Neuronal stem cell (in vitro differentiated cells): ENCODE measurements at places on chromosomes 16 and 17.

GRCh38 chr16:2952679-2953078, 11.4 kb upstream of the KREMEN2 start:
- DNase-seq = no peak

- no peak for DNase-seq
Measured at GRCh38 chr17:31597646-31598398, 206.3 kb downstream of the RAB11FIP4 start.

- DNase-seq = no peak
Measured at GRCh38 chr16:71479420-71479819, 9.7 kb downstream of the ZNF19 start.

- no peak for DNase-seq
Measured at GRCh38 chr17:77233635-77234334, 93.0 kb downstream of the SEC14L1 start.

GRCh38 chr16:27475561-27475960, 73.6 kb downstream of the IL21R start:
- no peak for DNase-seq

DNA sequence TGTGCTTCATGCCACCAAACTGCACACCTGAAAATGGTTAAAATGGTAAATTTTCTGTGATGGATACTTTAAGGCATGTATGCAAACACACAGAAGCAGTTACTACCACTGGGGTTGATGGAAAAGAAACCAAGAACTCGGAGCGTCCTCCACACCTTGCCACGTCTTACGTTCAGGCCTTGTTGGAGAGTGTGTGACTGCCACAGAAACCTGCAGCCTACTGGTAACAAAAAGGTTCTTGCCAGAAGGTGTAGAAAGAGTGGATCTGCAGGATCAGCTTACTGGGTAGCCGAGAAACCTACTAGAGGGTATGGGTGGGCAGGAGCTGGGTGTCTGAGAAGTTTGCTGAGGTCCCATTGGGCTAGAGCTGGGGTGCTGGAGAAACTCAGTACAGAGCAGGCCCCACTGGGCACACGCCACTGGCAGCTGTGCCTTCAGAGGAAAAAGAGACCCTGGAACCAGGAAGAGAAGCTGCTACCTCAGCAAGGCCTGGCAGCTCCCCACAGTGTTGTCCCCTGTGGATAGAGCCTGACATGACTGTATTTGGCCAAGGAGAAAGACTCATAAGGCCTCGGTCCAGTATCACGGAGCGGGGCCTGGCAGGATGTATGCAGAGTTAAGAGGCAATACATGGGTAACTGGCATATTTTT, 204.6 kb downstream of the SEC14L1 start:
- no peak for DNase-seq

DNA sequence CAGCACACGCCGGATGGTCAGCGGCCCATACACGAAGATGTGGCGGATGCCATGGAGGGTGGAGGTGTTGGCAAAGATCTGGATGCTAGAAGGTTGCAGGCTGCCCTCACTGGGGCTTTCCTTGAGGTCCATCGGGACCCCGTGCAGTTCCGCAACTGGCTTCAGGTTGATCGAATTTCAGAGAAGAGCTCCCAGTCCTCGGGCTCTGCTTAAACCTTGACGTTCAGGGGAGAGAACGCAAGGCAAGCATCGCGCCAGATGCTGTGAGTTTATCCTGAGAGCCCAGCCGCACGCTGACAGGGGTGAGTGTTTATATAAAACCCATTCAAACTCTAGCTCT, 98.7 kb upstream of the CCL2 start:
- no peak for DNase-seq

DNA sequence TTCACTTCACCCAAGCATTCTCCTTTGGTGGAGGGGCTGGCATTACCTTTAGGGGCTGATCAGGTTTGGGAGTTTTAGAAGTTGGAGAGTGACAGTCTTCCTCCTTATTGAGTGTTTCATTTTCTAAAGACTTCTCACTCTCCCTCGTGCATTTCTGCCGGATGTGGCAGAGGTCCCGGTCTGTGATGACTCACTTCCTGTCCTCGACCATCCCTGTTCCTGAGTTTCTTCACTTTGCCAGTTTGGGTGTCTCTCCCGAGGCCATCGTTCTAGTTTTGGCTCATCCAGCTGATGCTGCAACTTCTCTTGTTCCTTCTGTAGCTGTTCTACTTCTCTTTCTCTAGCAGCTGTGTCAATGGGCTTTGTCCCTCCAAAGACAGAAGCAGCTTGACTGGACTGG, 104.3 kb downstream of the PHKB start:
- DNase-seq = no peak

GRCh38 chr17:55564081-55564480, 52.8 kb upstream of the SMIM36 start:
- DNase-seq = no peak

- DNase-seq = no peak
Measured at GRCh38 chr17:1641065-1641403, 4.5 kb downstream of the SCARF1 start.

DNA sequence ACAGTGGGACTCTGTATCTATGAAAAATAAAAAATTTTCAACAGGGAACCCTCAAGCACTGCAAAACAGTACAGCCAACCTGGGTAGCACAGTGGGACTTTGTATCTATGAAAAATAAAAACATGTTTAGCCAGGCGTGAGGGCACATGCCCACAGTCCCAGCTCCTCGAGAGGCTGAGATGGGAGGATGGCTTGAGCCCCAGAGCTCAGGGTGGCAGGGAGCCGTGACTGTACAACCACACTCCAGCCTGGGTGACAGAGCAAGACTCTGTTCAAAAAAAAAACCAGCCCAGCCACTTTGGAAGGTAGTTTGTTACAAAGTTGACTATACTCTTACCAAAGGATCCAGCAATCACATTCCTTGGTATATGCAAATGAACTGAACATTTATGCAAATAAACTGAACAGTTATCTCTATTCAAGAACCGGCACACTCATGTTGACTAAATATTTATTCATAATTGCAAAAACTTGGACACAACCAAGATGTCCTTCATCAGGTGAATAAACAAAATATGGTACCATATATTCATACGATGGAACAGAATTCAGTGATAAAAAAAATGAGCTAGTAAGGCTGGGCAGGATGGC, 5.2 kb downstream of the RPH3AL start:
- DNase-seq = no peak

GRCh38 chr17:47850692-47851573, at the start of gene SP6:
SP6 (minus strand) TSS chr17:47851163; CDS start chr17:47848429, 2,734 bp downstream.
- peak; percentile 65 for DNase-seq
